CD8-positive, alpha-beta T cell (primary cell): ENCODE measurements at places on chromosomes 2 and 18.

GRCh38 chr2:117851969-117852368 lies 37.5 kb downstream of the DDX18 start:
- no peak for DNase-seq

DNA sequence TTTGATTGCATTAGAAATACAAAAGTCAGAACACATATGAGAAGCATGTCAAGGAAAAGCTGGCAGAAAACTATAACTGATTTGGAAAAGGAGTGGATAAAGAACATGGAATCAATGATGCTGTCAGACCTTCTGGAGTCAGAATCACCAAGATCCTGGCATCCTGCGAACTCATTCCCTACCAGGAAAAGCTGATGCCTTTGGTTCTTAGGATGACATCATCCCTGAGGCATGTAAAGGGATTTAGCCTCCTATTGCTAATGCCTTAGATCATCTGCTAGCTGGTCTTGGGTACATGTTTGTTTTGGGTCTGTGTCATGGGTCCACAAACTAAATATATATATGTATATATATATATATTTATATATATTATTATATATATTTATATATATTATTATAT lies 680.7 kb downstream of the EPHA4 start:
- DNase-seq = no peak

- DNase-seq = no peak
These were observed 25.5 kb downstream of the ACVR1C start for GRCh38 chr2:157603198-157603597.

DNA sequence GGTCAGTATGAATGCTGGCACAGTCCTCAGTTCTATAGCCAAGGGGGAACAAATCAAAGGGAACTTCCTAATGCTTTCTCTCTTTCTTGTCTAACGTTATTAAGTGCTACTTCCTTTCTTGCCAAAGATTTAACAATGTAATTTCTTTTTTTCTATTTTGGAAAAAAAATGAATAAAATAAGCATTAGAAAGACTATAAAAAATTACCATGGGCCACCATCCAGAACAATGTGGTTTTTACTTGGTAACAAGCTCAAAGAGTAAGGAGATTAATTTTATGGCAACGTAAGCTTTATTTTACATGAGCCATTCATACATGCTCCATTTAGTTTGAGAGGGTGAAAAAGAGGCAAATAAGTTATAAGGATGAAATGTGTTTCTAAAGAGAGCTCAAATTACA lies 40.1 kb downstream of the SERPINE2 start:
- DNase-seq = no peak

DNA sequence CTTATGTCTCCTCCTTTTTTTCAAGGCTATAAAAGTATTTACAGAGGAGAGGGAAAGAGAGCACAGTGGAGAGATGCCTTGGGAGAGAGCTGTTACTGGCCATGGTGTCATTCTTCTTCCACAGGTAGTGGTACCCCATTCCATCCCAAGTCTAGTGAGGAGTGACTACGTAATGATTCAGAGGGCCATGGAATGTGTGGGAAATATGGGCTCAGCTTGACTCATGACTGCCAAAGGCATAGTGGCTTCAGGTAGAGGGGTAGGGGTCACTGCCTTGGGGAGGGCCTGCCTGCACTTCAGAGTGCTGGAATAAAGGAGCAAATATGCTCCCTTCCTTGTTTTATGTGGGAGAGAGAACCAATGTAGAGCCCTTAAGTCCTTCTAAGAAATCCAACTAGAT lies 620.6 kb downstream of the IRS1 start:
- DNase-seq = no peak

- no peak for DNase-seq
These were observed 6.9 kb upstream of the PARD3B start for GRCh38 chr2:204538182-204539018.

- no peak for DNase-seq
These were observed 80.5 kb upstream of the OTOF start for GRCh38 chr2:26558271-26559043.

GRCh38 chr2:36572719-36573059 lies 25.3 kb downstream of the FEZ2 start:
- no peak for DNase-seq

DNA sequence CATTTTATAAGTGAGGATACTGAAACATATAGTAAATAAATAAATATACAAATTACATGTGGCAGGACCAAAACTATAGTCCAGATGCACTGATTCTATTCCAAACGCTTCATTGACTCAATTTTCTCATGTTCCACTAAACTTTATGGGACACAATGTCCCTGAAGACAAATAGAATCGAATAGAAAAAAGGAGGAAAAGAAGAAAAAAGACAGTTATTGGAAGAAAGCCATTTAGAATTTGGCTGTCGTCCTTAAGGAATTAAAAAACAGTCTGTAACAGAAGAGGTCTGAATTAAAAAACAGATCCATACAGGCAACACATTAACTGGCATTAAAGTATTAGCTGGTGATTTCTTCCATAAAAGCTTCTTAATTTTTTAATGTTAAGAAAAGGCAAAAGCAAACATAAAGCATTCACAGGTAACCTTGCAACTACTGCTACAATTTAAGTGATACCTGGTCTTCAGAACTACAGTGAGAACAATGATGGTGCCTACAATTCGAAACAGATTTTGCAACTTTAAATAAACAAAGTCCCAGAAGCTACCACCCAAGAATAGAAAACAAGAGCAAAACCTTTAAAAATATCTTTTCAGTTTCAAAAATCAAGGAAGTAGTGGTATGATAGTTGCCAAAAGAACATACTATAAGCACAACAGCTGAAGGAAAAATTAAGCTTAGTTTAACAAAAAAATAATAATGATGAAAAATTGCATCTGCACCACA lies 17.4 kb upstream of the CHAC2 start:
- no peak for DNase-seq

GRCh38 chr2:96821113-96821675 lies 5.1 kb downstream of the CNNM3 start:
- no peak for DNase-seq

GRCh38 chr2:152682663-152683062 lies 34.6 kb downstream of the PRPF40A start:
- DNase-seq = no peak

DNA sequence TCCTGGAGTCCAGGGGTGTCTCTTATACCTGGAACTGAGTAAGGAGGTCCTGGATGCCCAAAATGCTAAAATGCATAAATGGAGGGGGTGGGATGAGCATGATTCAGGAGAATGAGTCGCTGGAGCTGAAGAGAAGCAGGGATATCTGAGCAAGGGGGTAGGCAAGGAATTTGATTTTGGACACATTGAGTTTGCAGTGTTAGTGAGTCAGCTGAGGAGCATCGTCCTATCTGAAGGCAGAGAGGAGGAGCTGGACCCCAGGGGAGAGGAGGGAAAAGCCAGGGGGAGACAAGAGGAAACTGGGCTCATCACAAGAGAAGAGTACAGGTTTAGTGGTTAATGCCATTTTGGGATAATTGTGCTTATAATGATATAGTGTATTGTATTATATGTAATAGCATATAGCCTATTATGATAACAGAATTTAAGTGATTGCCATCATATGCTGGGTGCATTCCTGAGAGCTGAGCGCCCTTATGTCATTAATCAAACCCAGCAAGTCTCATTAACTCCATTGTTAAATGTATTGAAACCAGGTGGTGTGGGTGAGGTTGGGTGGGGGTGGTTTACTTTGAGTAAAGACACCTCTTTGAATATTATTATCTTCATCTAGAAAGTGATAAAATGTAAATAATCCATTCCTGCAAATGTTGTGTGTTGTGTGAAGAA lies 12.4 kb downstream of the EHD3 start:
- no peak for DNase-seq

GRCh38 chr2:172698041-172698863 lies 37.4 kb upstream of the RAPGEF4 start:
- DNase-seq = no peak

GRCh38 chr18:36708366-36708765 lies 120.4 kb downstream of the TPGS2 start:
- no peak for DNase-seq

DNA sequence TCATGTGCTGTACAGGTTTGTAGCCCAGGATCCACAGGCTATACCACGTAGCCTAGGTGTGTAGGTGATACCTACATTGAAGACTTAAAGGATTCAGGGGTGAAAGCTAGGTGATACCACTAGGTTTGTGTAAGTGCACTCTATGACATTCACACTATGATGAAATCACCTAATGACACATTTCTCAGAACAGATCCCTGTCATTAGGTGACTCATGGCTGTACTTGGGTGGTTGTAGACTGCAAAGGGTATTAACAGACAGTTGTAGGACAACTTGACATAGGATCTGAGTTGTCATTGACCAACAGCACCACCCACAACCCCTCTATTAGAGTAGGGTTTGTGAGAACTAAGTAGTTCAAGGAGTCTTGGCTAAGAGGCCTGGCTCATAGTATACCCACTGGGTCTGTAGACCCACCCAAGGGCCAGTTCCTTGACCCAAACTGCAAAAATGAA lies 27.7 kb upstream of the SMCHD1 start:
- DNase-seq = no peak

DNA sequence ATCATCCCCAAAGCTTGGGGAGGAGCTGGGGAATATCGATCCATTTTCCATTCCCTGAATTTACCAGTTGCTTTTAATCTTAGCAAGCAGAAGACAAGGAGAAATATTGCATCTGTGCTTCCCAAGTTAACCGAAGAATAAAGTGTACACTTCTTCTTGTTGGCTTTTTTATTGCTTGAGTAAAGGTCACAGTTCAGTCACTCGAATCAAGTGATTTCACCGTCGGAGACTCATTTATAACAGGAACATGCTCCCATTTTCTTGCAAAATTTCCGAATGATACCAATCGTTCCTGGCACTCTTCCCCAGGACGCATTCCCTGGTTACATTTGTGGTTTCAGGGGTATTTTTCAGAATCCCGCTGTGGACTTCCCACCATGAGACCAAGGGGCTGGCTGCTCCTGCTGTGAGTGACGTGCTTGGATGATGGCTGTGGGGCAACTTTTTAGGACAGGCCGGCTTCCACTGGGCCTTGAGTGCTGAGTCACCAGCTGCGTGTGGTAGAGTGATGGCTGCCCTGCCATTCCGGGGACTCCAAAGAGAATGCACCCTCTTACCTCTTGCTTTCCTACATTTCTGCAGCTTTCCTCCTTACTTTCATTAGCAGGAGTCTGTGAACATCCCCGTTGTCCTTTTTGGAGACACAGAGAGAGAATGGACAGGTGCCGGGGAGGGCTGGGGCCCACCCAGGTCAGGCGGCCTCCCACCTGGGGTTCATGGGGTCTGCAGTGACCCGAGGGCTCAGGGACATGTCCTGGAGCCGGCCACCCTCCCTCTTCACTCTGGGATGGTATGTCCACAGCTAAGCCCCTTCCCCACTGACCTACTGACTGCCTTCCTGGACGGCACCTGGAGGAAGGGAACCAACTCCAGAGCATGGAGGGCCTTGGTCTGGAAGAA lies 60.7 kb upstream of the HDAC4 start:
- DNase-seq = no peak

DNA sequence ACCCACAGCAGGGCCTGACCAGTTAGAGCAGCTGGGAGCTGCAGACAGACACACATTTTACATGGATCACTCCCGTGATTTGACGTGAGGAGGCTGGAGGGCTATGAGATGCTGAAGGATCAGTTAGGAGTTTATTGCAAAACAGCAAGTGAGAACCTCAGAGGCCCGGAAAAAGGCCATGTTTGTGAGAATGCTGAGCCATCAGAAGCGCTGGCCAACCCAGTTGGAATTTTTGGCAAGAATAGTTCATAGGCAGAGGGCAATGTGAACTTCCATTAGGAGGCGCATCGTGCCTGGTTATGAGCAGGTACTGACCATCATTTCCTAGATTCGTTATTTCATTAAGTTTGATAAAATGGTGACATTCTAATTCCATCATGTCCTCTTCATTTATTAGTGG lies 23.3 kb upstream of the LMAN1 start:
- no peak for DNase-seq

GRCh38 chr2:17051538-17051937 lies 385.9 kb upstream of the CYRIA start:
- no peak for DNase-seq

- DNase-seq = no peak
These were observed 106.9 kb downstream of the MSH2 start for GRCh38 chr2:47509821-47510385.

DNA sequence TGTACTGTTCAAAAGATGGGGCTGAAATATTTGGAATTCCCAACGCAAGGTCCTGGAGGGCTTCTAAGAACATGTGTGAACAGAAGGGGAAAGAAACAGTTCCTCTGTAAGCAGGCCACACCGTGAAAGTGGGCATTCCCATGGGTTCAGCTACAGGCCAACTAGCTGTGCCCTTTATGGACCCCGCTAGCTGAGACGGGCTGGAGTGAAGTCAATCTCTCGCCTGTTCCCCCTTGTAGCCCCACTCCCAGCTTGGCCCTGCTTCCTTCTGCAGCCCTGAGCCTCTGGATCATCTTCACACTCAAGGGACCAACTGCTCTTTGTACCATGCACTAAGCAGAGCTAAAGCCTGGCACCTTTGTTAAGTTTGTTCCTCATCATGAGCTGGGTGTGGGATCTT lies 55.4 kb downstream of the POLR1A start:
- no peak for DNase-seq
